ENCODE measurements at places on chromosomes 7 and 10.

DNA sequence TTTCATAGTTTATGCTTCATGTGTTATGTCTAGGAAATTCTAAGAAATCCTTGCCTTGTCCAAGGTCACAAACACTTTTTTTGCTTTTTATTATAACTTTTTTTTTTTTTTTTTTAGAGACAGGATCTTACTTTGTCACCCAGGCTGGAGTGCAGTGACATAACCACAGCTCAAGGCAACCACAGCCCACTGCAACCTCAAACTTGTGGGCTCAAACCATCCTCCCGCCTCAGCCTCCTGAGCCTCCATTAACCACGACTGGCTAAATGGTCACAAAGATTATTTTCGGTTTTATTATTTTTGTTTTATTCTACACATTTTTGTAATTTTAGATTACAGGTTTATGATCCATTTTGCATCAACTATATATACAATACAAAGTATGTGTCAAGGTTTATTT is 7.1 kb upstream of the FAM204A start:
- peak; percentile 16 for DNase-seq

DNA sequence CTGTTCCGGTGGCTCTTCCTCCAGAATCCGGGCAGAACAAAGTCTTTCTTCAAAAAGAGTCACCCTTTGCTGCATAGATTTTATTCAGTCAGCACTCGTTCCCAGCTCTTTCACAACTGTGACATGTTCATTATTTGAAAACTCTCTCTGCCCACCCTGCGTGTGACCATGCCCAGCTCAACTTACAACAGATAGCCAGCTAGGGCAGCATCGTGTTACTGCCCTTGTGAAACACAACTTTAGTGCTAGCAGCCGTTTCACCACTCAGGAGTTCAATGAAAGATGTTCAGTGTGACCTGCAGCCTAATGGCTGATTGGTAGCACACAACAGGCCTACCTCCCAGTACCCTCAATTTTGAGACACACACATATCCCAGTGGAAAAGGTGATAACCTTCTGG is 57.9 kb downstream of the ZNF438 start:
- DNase-seq, result no peak

- DNase-seq, result no peak
These were observed 20.1 kb upstream of the COL13A1 start for GRCh38 chr10:69781576-69781975.

- no peak for DNase-seq
These were observed 18.6 kb downstream of the NSMCE4A start for GRCh38 chr10:121956111-121957061.

DNA sequence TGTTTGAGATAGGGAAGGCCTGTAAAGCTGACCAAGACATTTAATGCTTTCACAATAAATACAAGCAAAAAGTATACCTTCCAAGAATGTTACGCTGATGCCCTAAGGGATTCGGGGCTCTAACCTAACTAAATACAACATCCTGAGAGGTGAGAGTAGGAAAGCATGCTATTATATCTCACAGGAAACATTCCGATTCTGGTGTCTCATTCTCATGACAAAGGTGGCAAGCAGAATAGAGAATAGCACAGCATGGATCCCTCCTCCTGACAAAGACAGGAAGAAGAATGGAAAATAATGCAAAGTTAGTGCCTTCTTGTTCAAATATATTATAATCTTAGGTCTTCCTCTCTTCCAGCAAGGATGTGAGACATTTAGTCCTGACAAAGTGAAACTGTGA is 504.3 kb downstream of the TFEC start:
- DNase-seq, result no peak

DNA sequence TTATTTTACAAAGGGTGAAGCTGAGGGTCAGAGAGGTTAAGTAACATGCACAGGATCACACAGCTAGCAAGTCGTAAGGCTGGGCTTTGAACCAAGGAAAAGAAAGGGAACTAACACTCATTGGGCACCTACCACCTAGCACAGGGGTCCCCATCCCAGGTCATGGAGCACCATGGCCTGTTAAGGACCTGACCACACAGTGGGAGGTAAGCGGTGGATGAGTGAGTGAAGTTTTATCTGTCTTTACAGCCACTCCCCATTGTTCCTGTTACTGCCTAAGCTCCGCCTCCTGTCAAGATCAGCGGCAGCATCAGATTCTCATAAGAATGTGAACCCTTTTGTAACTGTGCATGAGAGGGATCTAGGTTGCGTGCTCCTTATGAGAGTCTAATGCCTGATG is 222.8 kb downstream of the RAB11FIP2 start:
- no peak for DNase-seq

DNA sequence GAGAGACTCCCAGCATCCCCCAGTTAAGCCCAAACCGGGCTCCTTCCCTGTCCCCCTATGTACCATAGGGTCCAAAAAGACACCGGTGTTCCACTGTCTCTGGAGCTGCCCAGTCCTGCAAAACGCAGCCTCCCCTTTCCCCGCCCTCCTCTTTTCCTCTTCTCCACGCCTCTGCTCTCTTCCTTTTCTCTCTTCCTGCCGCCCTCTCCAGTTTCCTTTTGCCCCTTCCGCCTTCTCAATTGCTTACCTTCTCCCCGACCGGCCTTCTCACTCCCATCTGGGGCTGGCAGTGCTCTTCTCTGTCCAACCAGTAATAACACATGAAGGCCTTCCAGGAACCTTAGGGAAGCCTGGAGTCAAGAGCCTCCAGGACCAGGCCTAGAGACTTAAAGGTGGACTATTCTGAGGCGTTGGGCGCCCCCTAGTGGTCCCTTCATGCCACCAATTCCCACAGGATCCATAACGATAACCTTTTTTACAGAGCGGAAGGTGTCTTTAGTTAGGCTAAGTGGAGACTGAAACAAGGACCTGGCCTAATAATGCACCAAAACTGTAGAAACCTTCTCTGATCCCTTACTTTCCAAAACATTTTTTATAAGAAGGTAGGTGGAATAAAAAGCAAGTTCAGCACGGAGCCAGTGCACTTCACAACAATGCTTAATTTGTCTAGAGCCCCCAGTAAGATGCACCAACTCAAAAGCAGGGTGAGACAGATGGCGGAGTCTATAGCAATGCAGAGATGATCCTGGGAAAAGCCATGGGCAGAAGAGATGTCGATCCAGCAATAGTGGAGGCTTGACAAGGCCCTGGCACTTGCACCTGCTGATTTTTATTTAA is 27.2 kb upstream of the MSRB2 start:
- DNase-seq, result peak; percentile 56

GRCh38 chr7:55508221-55509011 is 63.9 kb downstream of the VOPP1 start:
- no peak for DNase-seq

GRCh38 chr7:143243111-143243510 is 20.1 kb upstream of the GSTK1 start:
- DNase-seq, result no peak

DNA sequence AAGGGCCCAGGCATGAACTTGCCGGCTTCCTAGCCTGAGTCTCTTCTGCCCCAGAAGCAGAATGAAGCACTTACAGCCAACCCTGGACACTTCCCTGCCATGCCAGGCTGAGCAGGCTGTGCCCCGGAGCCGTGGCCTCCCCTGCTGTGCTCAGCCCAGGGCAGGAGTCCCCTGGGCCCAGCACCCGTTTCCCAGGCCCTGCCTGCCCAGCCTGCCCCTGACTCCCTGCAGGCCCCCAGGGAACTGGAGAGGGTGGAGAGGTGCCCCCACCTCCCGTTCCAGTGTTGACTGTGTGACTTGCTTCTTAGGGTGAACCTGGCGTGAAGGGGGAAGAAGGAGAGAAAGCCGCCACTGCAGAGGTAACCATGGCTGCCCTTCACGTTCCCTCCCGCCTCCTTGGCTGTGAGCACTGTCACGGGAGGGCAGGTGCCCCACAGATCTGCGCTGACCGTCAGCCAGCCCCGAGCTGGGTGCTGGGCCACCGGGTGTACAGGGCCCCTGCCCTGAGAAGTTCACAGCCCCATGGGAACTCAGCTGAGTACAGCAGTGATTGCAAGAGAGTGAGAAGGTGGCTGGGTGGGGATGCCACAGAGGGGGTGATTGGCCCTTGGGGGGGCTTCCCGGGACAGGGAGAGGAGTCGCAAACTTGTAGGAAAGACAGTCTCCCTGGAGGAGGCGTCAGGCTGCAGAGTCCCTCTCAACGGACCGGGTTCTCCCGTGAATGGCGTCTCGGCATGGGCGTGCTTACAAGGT is 75.9 kb downstream of the MYL10 start:
- DNase-seq, result no peak

GRCh38 chr7:108448584-108449505 is 7.4 kb downstream of the NRCAM start:
- DNase-seq, result no peak

- no peak for DNase-seq
These were observed 16.3 kb downstream of the AKR1D1 start for GRCh38 chr7:138092486-138093028.

- DNase-seq, result no peak
These were observed 289.7 kb downstream of the TCF7L2 start for GRCh38 chr10:113239566-113240350.

DNA sequence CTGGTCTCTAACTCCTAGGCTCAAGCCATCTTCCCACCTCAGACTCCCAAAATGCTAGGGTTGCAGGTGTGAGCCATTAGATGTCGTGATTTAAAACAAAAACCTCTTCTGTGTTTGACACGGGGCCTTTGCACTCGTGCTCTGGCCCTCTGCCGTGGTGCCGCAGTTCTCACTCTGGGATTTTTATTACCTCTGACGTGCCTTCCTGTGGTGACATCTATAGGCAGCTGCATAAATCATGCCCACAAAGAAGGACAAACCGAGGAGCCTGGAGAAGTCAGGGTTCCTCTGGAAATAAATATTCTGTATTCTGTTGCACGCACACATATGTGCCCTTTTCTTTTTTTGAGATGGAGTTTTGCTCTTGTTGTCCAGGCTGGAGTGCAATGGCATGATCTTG is 25.9 kb upstream of the OCM start:
- DNase-seq, result no peak

DNA sequence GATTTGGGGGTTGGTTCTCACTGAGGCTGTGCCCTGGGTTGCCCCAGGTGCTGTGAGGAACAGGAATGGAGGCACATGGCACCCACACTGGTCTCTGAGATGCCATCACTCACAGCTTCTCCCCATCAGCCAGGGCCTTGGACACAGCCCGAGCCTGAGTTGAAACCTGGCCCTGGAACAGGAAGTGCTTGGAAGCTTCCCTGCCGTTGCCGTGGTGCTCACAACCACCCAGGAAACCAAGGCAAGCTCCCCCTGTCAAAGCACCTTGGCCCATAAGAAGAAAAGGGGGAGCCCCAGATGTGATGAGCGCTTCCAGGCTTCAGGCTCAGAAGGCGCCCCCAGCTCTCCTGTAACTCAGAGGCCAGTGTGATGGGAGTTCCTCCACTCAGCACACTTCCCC is at the start of gene BTBD16:
TSS of gene BTBD16 (plus strand) at position 221 of the 400 bp plus-strand sequence. CDS start 3,786 bp downstream, outside the sequence.
- no peak for DNase-seq

GRCh38 chr7:114936471-114936870 is 14.6 kb downstream of the MDFIC start:
- DNase-seq, result no peak

GRCh38 chr7:140479739-140480084 is 407 bp upstream of the MKRN1 start:
- no peak for DNase-seq

DNA sequence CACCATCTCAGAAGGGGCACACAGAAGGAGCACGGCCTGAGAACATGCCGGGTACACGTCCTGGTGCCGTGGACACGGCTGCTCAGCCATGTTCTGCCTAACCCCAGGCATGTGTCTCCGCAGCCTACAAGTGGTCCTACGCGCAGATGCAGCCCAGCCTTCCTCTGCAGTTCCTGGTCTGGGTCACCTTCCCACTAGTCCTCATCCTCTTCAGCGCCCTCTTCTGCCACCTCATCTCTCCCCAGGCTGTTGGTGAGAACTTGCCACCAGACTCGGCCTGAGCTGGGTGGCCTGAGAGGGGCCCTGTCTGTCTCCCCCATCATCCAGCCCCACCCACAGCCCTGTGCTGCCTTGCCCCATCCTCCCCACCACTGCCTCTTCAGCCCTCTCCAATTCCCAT is 5.3 kb downstream of the CLCN1 start:
- DNase-seq, result no peak

DNA sequence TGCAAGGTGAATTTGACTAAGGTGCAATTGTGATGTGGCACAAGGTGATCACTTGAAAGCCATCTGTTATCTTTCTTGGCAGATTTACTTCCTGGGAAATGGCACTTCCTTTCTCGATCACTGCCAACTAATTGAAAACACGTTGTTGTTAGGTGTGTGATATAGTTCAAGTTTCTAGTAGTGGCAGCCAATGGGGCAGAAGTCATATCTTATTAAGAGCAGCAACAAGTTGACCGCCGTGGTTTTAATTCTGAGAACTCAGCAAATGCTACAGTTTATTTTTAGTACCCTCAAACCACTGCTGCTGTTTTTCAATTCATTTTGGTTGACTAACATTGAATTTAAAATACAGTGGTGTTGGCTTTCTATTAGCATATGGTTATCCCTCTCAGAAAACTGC is 1.6 kb downstream of the CHN2 start:
- DNase-seq, result peak; percentile 64

All from CD4-positive, alpha-beta T cell treated with Interleukin-21 for 1 hour (primary cell).